Liver (tissue), 10 donors: ENCODE measurements at places on chromosomes 5 and 9. TPM values are rescaled to one million over a fixed set of nuclear protein-coding genes. Genes with fewer than 3 reads are reported as not detected.
A peak's percentile ranks its signal among the peaks of the same experiment; 100 is the strongest.

IARS1 gene
- 24.8 TPM for polyA plus RNA-seq

AMACR gene
- 35.8 TPM for polyA plus RNA-seq

PCDHB16 gene
- 0.31 TPM for polyA plus RNA-seq

TMEM215 gene
- polyA plus RNA-seq: not detected

SPINK6 gene
- polyA plus RNA-seq: not detected

AKNA gene
- polyA plus RNA-seq: 4.2 TPM

PCDHGB6 gene
- polyA plus RNA-seq: 0.53 TPM

TRAPPC13 gene
- 6.8 TPM for polyA plus RNA-seq

DNA sequence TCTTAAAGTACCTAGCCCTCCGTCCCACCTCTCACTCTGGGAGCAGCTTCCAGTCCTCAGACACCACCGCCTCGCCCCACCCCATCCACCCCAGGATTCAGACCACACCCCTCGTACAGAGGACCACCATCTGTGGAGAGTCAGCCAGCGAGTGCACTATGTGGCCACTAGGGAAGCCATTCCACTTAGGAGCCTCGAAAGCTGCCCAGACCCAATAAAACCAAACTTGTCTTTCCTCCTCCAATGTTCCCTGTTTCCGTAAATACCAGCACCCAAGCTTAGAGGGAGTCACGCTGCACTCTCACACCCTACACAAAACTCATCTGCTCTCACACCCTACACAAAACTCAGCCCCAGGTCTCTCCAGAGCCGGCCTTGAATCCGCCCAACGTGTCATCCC is 1.9 kb downstream of the GCNT4 start:
- DNase-seq: no peak

GRCh38 chr9:131707050-131707449 is 32.8 kb downstream of the RAPGEF1 start:
- DNase-seq: no peak

DNA sequence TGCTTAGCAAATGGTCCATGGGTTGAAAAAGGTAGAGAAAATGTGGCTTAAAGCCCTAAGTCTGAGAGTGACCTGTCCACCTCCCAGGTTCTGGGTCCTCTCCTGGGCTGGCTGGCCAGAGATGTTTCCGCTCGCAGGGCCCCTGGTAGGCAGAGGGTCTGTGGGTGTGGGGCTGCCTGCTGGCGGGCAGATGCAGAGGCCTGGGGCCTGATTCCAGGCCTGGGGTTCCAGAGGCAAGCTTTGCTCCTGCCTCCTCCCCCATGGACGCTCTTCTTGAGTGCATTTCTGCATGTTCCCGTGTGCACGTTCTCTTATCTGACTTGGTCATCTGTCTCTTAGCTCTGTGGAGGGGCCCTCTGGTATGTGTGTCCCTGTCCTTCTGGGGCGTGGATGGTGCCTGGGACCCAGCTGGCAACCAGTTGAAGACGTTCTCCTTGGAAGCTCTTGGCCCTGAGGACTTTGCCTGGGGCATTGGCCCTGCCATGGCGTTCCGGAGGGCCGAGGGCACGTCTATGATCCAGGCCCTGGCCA is 3.8 kb downstream of the MIGA2 start:
- DNase-seq: peak; percentile 68

DNA sequence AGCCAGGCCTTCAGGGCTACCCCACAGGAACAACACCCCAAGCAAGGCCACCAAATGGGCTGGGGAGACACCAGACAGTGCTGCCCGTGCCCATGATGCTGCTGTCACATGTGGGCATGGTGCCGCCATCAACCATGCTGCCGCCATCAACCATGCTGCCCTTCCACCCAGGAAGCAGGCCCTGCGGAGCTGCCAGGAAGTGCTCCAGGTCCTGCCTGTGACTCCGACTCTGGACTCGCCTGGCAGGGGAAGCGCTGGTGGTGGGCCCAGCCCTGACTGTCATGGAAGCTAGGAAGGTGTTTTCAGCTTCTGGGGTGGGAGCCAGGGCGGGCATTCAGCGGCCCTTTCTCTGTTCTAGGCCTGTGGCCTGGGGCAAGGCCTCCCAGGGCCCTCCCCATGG is 8.8 kb downstream of the AK8 start:
- no peak for DNase-seq

GRCh38 chr9:123033352-123033751 is at the start of gene GPR21:
Gene GPR21, plus strand, starts transcription at chr9:123033667. Its CDS starts 900 bp downstream, at chr9:123034567.
- DNase-seq: no peak

DNA sequence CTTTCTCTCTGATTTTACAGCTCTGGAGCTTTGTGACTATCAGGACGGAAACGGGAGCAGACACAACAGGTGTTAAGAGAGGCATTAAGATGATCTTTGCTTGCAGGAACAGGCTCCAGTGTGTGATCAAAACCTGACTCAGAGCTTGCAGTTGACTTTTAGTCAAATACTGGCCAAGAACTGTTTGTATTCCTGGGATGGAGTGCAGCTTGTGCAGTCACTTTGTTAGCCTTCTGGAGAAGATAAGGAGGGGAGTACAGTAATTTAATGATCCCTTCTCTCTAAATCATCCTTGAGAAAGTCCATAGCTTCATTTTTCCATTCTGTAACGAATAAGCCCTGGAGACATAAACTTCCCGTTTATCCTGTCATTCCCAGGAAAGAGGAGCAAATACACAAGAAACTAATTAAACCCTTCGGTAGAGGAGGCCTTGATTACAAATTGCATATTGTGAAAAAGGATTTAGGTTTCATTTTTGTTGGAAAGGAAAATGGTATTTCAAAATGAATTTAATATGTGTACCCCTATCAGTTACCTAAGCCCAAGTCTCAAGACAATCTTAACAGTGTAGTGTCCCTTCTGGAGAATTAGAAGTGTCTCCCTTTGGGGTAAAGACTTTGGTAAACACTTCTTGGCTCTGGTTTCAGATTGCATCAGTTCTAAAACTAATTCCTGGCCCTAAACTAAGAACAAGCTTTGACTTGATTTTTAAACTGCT is 3.1 kb upstream of the STOM start:
- DNase-seq: no peak

- no peak for DNase-seq
These were observed 83.0 kb upstream of the PRLR start for GRCh38 chr5:35313291-35313690.

DNA sequence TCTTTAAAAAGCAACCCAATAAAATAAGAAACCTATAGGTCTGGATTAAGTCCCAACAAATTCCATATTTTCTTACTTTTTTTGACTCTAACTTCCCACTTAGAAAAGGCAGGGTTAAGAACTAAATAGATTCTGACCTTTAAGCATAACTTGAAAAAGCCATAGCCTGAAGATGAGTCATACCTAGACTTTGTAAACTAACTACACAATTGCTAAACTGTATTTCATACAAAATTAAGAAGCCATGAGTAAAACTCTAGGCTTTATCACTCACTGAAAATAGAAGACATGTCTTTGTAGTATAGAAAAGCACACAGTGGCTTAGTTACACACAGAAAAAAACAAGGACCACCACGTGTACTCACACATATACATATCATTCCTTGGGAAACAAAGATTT is 51.5 kb downstream of the MLLT3 start:
- DNase-seq: no peak

DNA sequence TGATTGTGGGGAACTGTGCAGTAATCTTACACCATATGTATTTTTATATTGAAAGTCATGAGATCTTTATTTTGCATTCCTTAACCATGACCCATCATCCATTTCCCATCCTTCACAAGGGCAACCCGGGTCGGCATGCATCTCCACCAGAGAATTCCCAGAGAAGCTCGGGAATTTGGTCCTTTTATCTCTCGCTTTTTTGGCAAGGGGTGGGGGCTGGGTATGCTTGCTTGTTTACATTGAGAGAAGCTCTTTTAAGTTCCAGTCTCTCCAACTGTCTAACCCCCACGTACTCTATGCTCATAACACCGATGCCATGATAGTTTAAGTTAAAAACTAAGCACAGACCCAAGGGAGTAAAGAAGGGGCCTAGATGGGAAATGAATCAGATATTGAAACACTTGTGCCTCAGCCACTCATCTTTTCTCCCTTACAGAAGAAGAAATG is 109.9 kb upstream of the NFIB start:
- no peak for DNase-seq

DNA sequence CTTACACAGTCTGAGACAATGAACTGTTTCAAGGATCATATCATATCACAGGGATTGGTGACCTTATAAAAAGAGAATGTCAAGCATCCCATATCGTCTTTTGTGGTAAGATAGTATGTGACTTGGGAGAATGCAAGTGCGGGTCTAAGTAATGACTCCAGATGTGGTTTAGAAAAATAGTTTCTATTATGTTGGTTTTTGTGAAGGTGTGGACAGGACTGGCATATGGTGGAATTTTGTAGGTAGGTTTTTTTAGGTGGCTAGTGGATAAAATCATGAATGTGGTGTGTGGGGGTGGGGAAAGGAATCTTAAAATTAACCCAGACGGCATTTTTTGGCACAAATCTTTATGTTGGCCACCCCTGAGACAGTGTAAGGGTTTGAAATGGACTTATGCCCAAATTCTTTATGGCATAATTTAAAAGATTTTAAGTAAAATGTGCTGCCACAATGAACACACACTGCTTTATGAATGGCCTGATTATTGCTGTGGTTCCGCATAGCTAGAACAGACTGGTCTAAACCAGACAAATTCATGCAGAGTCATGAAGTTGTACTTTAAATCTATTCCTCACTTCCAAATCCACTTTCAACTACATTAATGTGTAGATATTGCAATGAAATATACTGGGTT is 204.8 kb upstream of the HAPLN1 start:
- DNase-seq: no peak

DNA sequence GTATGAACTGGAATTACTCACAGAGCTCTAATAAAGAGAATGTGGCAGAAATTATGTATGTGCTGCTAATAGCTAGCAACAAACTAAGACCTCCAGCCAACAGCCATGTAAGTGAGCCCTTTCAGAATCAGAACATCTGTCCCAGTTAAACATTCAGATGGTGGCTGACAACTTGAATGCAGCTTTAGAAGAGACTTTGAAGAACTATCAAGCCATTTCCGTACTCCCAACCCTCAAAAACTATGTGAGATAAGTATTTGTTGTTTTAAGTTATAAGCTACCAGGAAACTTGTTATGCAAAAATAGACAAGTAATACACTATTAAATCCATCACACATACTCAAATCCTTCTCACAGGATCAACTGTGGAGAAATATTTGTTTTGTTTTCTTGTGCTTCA is 205.2 kb upstream of the EDIL3 start:
- no peak for DNase-seq

- DNase-seq: no peak
These were observed 422.7 kb upstream of the PAPPA start for GRCh38 chr9:115730845-115731244.

- DNase-seq: no peak
These were observed 41.3 kb downstream of the ZNF474 start for GRCh38 chr5:122170620-122171019.

- DNase-seq: no peak
These were observed 8.7 kb downstream of the RANBP6 start for GRCh38 chr9:6006749-6007057.

DNA sequence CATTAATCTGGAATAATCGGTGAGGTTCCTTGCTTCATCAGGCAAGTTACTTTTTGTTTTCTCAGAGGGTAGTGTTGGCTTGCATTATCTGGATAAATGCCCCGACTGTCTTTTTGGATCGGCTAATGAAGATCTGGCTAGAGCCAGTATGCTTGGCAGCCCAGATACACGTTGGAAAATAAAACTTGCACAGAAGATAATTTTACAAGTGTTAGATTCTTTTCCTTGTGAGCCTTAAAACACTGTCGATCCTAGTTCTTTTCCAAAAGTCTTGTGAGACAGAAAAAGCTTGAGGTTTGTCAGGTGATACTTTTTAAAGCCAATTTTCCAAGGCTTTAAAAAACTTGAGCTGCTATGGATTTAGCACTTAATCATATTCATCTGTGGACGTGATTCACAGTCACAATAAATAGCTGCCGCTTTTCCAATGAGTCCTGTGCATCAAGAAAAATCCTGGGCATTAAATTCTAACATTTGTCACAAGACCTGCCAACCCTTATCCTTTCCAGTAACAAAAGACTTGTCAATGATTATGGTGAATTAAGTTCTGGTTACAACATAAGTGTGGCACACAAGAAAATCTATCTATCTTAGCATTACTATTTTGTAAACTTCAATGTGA is 68.5 kb downstream of the PRLR start:
- no peak for DNase-seq

DNA sequence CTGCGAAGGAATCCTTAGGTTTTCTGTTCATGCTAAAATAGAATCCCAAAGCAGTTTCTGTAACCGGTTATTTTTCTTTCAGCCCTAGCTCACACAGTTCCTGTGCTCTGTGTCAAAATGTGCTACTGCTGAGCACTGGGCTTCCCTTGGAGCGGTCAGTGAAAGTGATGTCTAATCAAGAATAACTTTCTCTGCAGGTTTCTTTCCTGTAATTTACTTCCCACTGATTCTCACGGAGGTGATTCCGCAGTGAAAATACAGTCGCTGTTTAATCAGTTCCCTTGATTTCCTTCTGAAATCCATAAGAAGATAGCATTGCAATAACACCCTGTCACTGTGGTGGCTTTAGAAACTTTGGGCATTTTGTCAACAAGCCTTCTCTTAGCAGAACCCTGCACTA is 112.0 kb upstream of the ISL1 start:
- DNase-seq: no peak

GRCh38 chr9:126486276-126486675 is 127.5 kb upstream of the LMX1B start:
- DNase-seq: no peak

DNA sequence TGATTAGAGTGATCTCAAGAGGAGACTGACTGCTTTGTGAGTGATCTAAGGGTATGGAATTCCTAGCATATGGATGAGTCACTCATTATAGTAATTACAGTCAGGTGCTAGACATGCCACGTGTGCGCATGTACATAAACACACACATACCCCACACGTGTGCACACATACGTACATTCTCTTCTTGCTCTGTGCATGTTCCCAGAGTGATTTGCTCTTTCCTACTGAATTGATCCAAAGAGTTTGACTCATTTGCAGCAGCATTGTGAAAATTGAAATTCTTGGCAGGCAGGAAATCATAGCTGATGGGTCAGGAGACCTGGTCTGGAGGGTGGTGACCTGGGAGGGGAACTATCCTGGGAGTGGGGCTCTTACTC is 63.8 kb downstream of the ANGPTL2 start:
- DNase-seq: no peak

GRCh38 chr9:98380065-98380681 is 124.7 kb upstream of the TBC1D2 start:
- DNase-seq: no peak

- DNase-seq: no peak
These were observed 12.8 kb upstream of the FBXL7 start for GRCh38 chr5:15487228-15487627.
